Neural progenitor cell (in vitro differentiated cells): ENCODE measurements at places on chromosomes 2 and 18. TPM values are rescaled to one million over a fixed set of nuclear protein-coding genes. Genes with fewer than 3 reads are reported as not detected.

SCN1A gene
- 1.3 and 2.7 TPM in 2 replicates for total RNA-seq

DPP4 gene
- total RNA-seq: 0.12 and 0.49 TPM in 2 replicates

- peak; percentile 49 for DNase-seq
These were observed 88.4 kb downstream of the PMAIP1 start for GRCh38 chr18:59988098-59988706.

- peak; percentile 77 for DNase-seq
These were observed 29.6 kb downstream of the SH3BP4 start for GRCh38 chr2:234981197-234982095.

DNA sequence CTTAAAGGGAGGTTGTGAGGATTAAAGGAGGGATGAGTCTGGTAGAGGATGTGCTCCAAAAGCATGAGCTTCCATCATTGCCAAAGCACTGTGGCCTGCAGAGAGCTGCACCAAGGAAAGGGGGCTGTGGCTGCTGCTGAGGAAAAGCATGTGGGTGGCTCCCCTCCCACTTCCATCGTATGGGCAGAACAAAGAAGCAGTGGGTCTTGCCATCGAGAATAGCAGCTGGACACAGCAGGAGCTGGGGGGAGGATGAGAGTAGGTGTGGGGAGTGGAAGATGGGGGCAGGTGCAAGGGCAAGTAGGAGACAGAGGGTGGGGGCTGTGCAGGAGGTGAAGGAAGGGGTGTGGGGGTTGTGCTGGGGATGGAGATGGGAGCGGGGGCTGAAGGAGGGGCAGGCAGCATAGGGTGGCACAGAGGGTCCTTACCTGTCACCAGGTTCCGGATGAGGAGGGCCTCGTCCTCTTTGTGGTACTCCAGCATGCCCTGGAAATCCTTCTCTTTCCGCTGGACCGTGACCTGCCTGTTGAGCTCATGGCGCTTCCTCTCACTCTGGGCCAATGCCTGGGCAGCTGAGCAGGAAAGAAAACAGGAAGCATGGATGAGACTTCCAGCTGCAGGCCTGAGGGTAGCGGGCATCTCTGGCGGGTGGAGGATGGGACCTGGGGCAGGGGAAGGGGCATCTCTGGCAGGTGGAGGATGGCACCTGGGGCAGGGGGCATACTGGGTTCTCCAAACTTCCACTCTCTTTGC, 33.6 kb upstream of the ACAA2 start:
- no peak for DNase-seq

DNA sequence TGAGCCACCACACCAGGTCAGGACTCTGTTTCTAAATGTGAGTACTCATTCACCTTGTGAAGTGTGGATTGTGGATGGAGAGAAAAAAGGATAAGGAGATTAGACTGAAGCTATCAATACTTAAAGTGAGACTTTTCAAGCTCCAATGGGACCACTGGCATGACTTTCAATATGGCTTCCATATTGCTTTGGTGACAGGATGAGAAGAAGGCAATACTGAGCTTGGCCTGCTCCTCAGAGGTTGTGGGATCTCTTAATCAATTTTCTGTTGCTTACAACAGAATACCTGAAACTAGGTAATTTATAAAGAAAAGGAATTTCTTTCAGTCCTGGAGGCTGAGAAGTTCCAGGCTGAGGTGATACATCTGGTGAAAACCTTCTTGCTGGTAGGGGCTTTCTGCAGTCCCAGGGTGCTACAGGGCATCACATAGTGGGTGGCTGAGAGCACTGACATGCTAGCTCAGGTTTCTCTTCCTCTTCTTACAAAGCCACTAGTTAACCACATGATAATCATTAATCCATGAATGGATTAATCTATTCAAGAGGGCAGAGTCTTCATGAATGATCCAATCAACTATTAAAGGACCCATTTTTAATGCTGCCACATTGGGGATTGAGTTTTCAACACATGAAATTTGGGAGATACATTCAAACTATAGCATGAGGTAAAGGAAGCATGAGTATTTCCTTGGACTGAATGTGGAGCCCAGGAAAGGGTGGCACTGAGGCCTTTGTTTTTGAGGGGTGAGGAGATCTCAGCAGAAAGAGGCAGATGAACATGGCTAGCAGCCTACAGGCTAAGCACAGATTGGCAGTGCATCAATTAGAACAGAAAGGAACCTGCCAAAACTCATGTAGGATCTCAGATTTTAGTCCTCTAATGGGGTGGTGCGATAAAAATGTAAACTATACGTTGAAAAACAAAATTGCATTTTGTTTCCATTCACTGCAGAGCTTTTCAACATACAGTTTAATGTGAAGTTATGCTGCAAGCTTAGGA, 274.5 kb downstream of the PIK3C3 start:
- no peak for DNase-seq

- DNase-seq: peak; percentile 31
These were observed 34.3 kb downstream of the MSH2 start for GRCh38 chr2:47437287-47437686.

DNA sequence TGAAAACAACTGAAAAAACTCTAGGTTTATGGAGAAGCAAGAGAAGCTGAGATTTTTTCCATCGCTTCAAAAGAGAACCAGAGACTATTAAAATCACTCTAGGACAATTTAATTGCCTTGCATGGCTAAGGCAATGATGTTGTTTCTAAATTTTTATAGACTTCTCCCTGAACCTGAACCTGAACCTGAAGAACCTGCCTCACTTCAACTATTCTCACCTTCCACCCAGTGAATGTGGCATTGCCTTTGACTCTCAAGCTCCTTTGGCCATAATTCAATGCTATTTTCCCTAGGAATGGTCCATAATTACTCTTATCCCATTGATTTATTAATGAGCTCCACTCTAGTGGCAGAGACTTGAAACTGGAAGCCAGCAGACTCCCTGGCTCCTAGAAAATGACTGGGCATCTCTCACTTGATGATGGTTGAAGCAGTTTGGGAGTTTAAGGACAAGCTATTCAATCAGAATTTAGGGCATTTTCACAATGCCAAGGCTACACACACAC, 303.8 kb upstream of the UBE2E3 start:
- DNase-seq: no peak

GRCh38 chr2:51027968-51028367, 4.0 kb downstream of the NRXN1 start:
- no peak for DNase-seq
